ENCODE measurements at places on chromosomes 3 and 15. TPM values are rescaled to one million over a fixed set of nuclear protein-coding genes. Genes with fewer than 3 reads are reported as not detected.
A peak's percentile ranks its signal among the peaks of the same experiment; 100 is the strongest.

DNA sequence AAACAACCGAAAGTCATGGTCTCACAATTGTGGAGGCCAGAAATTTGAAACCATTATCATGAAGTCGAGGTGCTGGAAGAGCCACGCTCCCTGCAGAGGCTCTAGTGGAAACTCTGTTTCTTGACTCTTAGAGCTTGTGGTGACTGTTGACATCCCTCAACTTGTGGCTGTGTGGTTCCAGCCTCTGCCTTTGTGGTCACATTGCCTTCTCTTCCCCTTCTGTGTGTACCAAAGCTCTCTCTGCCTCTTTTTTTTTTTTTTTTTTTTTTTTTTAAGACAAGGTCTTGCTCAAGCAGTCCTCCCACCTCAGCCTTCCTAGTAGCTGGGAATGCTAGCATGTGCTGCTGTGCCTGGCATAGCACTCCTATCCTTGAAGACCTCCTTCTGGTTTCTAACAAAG, 48.7 kb upstream of the CRTC3 start:
- H3K36me3 ChIP-seq, result no peaks in the 10 kb centered on the region
- no peak for DNase-seq
- H3K27ac ChIP-seq, result no peak overlapping the region
- no peak overlapping the region for H3K4me3 ChIP-seq
- no peaks in the 10 kb centered on the region for H3K4me1 ChIP-seq
- no peaks in the 10 kb centered on the region for H3K27me3 ChIP-seq

DNA sequence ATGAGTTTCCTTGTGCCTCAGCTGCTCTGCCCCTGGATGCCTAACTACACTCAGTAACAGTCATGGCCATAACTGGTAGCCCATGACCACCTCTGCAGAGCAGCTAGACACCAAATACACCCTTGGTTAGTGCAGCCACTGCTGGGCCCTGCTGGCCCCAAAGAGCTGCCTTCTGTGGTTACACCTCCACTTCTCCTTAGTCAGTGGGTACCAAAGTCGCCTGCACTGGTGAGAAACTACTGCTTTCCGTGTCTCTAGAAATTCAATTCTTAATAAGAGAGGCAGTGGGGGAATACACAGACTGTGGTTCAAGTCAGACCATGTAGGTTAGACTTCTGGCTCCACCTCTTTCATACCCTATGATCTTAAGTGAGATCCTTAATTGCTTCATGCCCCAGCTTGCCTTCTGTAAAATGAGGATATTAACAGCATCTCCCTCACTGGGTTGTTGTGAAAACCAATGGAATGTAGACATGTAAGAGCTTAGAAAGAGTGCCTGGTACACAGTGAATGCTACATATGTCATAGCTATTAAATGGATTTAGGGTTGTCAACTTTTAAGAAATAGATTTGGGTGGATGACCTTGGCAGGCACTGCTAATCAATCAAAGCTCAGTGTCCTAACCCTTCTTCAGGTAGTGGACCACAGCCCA, 18.2 kb downstream of the HEG1 start:
- no peak overlapping the region for H3K4me3 ChIP-seq
- H3K36me3 ChIP-seq, result no peaks in the 10 kb centered on the region
- H3K27ac ChIP-seq, result no peak overlapping the region
- H3K4me1 ChIP-seq, result peaks cover 6% of the 10 kb centered on the region
- H3K27me3 ChIP-seq, result no peaks in the 10 kb centered on the region

DNA sequence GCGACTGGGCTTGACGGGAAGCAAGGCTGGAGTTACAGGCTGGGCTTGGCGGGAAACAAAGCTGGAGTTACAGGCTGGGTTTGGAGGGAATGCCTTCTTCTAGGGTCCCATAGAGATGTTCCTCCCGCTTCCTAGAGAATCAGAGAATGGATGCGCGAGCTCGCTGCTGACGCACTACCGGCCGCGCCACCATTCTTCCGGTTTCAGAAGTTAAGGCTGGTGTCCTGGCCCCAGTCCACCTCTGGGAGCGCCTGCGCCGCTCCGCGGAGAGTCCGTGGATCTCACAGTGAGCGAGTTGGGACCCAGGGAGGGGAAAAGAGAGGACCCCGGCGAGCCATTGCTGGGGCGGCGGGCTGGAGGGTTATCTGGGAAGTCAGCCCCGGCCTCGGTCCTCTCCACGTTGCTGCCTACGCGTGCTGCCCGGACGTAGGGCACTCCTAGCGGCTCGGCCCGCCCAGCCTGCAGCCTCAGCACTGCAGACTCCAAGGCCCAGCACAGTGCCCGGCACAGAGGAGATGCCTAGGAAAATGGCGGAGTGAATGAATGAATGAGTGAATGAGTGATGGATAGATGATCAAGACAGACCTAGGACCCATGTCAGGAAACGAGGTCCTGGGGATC, at the start of gene ZNF502:
Gene ZNF502, plus strand, starts transcription at position 206 of the 621 bp plus-strand sequence. CDS start 7,602 bp downstream, outside the sequence.
- peak; percentile 84 for DNase-seq
- H3K4me1 ChIP-seq, result peaks cover 5% of the 10 kb centered on the region
- H3K27ac ChIP-seq, result no peak within 1 kb of the TSS
- H3K27me3 ChIP-seq, result no peaks in the 10 kb centered on the region

The ZNF620 gene
- total RNA-seq, result 1.4 TPM

DNA sequence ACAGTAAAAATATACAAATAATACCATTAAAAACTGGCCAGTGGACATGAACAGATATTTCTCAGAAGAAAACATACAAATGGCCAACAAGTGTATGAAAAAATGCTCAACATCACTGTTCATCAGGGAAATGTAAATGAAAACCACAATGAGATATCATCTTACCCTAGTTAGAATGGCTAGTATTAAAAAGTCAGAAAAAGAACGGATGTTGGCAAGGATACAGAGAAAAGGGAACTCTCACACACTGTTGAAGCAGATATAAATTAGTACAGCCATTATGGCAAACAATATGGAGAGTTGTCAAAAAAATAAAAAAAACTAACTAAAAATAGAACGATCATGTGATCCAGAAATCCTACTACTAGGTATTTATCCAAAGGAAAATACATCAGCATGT, 222.7 kb upstream of the NAALADL2 start:
- H3K27me3 ChIP-seq, result no peaks in the 10 kb centered on the region
- no peaks in the 10 kb centered on the region for H3K4me1 ChIP-seq
- H3K4me3 ChIP-seq, result no peak overlapping the region
- no peak overlapping the region for H3K27ac ChIP-seq

DNA sequence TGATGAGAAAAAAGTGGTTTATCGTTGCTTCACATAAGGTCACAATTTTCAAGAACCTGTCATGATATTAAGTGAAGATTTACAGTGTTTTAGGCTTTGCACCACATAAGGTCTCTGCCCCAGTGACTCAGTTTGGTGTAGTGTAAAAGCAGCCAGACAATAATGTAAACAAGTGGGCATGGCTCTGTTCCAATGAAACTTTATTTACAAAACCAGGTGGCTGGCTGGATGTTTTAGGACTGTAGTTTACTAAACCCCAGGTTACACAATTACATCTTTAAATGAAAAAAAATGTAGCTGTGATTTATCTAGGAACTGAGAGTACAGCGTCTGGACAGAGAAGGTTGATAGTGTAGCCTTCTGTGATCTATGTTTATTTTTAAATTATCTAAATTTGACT, 9.7 kb upstream of the FBXL22 start:
- no peak overlapping the region for H3K27ac ChIP-seq
- H3K4me1 ChIP-seq, result peaks cover 1% of the 10 kb centered on the region
- no peak for DNase-seq
- no peak overlapping the region for H3K4me3 ChIP-seq
- no peaks in the 10 kb centered on the region for H3K36me3 ChIP-seq
- no peaks in the 10 kb centered on the region for H3K27me3 ChIP-seq
